Stimulated activated CD8-positive, alpha-beta memory T cell treated with anti-CD3 and anti-CD28 coated beads, Interleukin-15, amount 100 ng/mL, for 48 hours (primary cell): ENCODE measurements at places on chromosomes 4 and X.

DNA sequence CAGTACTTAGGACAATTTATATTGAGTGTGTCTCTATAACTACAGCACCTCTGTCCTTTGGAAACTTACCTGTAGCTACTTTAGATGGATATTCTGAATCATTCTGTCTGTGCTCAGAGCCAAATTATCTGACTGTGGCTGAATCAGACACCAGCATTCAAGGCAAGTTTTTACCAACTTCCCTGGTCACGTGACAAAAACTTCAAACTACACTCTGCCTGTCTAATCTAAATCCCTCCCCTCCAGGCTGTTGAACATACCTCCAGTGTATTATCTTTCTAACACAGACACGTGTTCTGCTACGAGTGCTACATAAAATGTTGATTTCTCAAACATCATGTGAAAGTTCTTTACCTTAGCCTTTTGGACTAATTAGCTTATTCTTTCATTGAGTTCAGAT is 641.2 kb upstream of the CPEB2 start:
- DNase-seq: no peak

- DNase-seq: no peak
Measured at GRCh38 chr4:138182838-138183426, 59.2 kb downstream of the SLC7A11 start.

- no peak for DNase-seq
Measured at GRCh38 chr4:124738994-124739393, 26.5 kb upstream of the ANKRD50 start.

DNA sequence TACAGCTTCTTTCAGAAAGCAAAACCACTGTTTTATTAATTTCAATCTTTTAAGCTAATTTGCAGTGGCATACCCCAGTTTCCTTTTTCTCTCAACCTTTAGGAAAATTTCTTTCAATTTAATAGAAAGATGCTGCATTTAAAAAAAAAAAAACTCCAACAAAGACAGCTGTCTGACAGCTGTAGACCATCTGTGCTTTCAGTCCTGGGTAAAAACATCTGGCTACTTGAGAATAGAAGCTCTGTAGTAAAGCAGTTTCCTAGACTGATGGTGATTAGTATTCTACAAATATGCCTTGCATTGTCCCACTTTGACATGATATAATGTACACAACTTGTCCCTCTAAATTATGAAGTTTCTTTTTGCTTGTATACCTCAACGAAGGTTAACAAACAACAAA is 197.8 kb downstream of the EDA start:
- DNase-seq: no peak

DNA sequence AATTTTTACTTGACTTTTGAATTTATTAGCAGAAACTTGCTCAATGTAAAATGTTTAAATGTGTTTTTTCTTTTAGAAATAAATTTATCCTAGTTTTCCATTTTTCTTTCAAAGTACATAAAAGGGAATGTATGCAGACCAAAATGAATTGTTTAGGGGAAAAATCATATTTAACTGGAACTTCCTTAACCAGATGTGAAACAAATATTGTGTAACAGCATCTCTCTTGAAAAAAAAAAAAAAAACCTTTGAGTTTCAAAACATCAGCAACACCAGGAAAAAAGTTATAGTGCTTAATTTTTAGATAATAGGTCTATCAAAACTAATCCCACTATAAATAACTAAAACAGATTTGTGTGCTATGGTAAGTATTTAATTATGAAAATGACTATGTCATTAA is 14.5 kb upstream of the CCNA2 start:
- DNase-seq: no peak

DNA sequence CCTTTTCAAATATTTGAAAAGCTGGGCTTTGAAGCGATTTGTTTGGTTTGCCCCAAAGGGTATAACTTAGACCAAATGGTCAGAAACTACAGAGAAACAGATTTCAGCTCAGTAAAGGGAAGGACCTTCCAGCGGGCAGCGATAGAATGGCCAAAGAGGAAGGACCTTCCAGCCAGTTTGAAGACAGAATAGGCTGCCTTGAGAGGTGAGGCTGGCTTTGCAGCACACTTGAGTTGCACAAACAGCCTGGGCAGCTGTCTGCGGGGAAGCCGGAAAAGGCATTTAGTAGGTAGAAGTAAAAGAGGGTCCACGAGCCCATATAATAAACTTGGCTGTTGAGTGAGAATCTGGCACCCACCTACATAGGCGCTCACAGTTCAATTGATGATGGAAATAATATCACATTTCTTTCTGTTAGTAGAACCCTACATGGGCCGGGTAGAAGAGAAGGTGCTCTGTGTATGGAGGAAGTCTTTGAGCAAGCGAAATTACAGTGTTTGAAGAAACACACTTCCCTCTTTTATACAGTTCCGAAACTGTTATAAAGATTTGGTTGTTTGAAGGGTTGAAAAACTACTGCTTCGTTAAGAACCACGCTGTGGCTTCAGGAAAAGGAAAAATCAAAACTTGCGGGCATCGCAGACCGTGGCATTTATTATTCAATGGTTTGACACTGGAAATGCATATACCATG is 75.0 kb upstream of the SORBS2 start:
- DNase-seq: no peak

- no peak for DNase-seq
Measured at GRCh38 chr4:171891038-171891437, 77.8 kb downstream of the GALNTL6 start.

- DNase-seq: no peak
Measured at GRCh38 chr4:51836549-51836948, 6.4 kb upstream of the DCUN1D4 start.

DNA sequence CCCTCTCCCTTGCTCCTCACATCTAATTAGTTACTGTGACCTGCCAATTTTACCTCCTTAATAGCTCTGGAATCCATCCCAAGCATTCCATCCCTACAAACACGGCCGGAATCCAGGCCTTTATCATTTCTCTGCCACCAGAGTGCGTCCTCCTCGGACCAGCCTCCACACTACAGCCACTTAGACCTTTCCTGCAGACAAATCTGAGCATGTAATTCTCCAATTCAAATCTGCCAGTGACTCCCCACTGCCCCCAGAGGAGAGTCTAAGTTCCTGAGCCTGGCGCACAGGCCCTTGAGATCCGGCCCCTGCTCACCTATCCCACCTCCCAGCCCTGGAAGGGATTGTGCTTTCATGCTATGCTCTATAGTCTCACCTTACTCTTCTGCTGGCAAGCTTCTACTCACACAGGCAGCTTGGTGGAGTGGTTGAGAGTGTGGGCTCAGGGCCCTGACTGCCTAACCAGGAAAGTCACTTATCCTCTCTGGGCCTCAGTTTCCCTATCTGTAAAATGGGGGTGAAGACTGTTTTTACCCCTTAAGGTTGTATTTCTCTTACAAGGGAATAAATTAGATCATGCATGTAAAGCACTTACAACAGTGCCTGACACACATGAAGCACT is 31.2 kb downstream of the PJA1 start:
- no peak for DNase-seq

- no peak for DNase-seq
Measured at GRCh38 chrX:8044947-8045346, 117.7 kb upstream of the PNPLA4 start.

DNA sequence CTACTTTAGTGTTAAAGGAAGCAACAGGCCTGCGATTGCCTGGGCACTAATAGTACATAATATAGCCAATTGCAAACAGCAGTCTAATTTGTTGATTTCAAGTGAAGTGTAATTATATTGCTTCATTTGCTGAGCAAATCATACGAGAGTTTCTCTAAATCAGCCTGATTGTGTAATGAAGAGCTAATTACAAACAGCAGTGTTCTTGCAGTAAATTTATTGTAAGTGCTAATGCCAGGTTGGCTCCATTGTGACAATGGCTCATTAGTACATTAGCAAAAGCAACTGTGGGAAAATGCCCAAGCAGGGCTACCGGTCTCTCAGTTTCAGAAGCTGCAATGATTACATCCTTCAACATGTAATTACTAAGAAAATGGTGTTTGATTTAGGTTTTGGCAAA is 591.5 kb downstream of the GALNTL6 start:
- no peak for DNase-seq
